ENCODE measurements at places on chromosomes 4 and X.

DNA sequence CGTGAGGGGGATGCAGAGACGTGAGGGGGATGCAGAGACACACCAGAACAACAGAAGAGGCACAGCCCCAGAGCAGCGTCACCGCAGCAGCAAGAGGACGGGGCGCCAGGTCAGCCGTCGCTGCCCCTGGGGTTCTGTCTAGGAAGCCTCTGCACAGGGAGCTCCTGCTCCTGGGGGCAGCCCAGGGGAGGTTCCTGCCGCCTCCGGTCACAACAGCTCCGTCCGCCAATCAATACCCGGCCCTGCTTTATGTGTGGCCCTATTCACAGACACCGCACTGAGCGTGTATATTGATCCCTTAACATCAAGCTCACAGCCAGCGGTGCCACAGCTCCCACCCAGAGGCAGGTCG lies 69.6 kb downstream of the FAM53A start:
- DNase-seq, result no peak

- DNase-seq, result no peak
These were observed 74.3 kb upstream of the ANXA3 start for GRCh38 chr4:78477276-78477675.

- DNase-seq, result no peak
These were observed 763.8 kb upstream of the AADAT start for GRCh38 chr4:170853422-170854021.

DNA sequence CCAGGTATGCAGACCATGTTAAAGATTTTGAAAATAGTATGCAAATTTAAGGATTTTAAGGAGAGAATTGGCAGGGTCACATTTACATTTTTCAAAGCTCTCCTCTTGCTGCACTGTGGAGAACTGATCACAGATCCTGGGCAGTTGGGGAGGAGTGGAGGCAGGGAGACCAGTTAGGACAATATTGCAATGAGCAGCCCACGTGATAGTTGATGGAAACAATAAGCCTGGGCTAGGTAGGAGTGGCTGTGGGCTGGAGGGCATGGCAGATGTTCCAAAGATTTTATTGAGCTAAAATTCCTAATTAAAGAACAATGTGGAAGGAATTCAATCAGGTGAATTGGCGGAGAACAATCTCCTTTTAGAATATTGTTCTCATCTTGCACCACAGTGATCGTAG lies 50.6 kb downstream of the ENPEP start:
- DNase-seq, result no peak

DNA sequence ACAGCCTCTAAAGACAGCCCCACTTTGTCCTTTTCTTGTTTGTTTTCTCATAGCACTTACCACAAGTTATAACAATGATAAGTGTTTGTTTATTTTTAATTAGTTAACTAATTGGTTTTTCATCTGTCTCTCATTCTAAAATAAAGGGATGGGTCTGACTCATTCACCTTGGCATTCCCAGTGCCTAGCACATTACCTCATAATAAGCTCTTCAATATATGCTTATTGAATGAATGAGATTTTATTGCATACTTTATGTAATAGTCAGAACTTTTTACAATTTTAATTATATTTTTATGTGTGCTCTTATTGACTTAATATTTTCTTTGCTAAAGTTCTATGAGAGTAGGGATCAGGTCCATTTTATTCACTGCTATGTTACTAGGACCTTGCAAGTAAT lies 22.8 kb upstream of the PRKG2 start:
- DNase-seq, result no peak

DNA sequence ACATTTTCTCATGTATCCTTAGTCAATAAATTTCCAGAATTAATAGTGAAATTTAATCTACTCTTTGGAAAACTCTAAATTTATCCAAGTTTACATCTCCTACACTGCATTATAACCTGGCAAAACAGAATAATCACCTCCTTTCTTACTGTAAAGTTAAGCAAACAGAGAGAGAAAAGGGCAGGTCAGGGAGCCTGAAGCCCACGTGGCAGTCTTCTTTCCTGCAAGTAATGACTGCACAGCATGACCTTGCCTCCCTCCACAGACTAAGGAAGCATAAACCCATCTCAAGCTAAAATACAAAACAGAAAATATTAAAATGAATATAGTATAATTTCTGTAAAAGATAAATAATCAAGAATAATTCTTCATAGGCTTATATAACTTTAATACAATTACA lies 1153.0 kb downstream of the C4orf33 start:
- no peak for DNase-seq

DNA sequence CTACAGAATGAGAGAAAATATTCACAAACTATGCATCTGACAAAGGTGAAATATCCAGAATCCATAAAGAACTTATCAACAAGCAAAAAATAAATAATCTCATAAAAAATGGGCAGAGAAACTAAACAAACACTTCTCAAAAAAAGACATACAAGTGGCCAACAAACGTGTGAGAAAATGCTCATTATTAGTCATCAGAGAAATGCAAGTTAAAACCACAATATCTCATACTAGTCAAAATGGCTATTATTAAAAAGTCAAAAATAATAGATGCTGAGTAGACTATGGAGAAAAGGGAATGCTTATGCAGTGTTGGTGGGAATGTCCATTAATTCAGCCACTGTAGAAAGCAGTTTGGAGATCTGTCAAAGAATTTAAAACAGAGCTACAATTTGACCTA lies 533.3 kb downstream of the TMA16 start:
- DNase-seq, result no peak
